ENCODE measurements at places on chromosomes 7 and 10.

DNA sequence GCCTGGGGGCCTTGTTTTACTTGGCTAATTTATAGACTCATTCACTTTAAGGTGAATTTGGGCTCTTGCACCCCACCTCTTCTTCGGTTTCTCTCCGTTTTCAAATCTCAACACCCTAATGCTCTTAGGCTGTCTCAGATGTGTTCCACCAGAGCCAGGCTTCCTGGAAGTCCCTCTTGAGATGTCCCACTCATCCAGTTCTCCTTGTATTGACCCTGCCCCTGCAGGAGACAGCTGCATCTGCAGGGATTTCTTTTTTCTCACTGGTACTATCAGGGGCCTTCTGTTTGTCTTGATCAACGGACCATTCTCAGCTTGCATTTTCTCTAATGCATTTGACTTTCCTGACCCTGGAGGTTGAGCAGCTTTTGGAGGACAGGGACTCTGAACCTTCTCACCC, 279.5 kb downstream of the GALNT17 start:
- no peak for DNase-seq

DNA sequence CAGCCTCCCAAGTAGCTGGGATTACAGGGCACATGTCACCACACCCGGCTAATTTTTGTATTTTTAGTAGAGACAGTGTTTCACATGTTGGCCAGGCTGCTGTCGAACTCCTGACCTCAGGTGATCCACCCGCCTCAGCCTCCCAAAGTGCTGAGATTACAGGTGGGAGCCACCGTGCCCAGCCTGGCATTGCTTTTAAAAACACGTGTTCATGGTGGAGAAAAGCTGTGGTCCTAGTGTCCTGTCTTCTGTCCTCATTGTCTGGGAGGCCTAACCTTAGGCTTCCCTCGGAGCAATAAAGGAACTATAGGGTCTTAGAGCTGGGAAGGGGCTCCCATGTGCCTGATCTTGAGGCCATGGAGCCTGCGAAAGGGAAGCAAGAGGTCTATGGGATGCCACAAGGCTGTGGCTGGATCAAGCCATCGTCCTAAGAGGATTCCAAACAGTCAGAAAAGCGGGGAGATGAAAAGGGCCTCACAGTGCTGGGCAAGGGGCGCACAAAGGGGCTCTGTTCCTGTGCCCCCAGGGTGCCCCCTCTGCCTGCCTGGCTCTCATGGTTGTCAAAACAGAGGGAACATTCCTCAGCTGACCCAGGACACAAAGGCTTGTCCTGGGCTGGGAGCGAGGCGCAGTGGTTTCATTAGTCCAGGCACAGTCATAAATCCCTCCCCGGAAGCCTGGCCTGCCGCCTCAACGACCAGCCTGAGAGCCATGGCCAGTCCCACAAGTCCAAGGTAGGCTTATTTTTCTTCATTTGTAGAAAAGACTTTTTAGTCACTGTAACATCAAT, 106.6 kb upstream of the TNS3 start:
- no peak for DNase-seq

GRCh38 chr7:66265566-66265965, 60.4 kb downstream of the TPST1 start:
- peak; percentile 47 for DNase-seq

GRCh38 chr7:25707768-25708620, 444.0 kb upstream of the NFE2L3 start:
- DNase-seq, result no peak

GRCh38 chr7:2405201-2405600, 1.8 kb downstream of the CHST12 start:
- DNase-seq, result no peak

DNA sequence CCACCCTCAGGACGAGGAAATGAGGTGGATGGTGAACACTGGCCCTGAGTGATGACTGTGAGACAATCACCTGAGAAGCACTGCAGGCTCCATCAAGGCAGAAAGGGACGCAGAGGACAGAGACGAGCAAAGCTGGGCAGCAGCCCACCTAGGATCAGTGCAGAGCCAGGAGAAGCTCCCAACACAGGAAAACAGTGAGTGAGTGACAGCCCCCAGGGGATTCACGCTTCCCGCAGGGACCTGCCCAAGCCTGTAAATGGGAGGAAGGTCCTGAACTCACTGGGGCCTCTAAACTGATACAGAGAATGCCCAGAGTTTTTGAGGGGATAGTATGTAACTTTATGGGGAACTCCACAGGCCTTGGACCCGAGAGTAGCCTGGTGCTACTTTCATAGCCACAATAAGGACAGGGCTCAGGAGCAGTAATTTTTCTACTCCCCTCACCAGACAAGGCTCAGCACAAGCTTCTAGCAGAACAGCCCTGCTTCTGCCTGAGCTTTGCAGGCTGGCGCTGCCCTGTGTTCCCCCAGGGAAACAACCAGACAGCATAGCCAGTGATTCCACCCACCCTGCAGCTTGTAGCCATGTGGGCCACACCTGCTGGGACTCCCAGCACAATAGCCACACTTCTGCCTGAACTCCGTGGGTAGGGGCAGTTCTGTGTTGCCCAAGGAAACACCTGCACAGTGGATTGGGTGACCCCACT, 708.4 kb downstream of the POM121L12 start:
- DNase-seq, result no peak

DNA sequence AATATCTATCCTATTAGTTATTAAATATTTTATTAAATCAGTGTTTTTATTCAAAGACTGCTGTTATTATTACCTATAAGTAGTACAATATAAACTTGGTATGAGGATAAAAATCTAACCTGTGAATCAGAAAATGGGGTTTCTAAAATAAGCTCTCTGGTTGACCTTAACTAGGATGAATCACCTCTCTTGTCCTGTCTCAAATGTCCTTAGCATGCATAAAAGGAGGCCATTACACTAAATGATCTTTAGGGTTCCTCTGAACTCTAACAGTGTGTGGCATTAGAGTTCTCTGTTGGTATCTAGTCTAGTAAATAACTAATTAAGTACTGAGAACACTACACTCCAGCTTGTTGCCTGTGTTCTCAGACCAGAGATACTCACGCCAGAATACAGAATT, 143.1 kb upstream of the LRRTM3 start:
- DNase-seq, result no peak

- DNase-seq, result no peak
Measured at GRCh38 chr7:101940830-101941229, 123.4 kb downstream of the CUX1 start.

- peak; percentile 70 for DNase-seq
Measured at GRCh38 chr7:13778967-13779366, 210.5 kb downstream of the ETV1 start.

DNA sequence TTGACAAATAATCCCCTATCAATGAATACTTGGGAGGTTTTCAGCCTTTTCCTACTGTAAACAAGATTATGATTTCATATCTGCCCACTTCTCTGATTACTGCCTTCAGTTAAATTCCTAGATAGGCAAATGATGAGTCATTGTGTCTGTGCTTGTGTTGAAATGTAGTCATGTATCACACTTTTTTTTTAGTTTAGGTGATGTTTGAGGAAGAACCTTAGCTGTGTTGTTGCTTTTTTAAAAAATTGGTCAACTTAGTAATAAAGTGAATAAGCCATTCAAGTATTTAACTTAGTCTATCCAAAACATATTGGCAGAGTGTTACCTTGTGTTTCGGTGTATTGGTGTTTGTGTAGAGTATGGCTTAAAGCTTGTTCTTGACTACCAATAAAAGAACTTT, 60.0 kb downstream of the WAC start:
- peak; percentile 62 for DNase-seq

GRCh38 chr7:149707448-149707886, 65.9 kb downstream of the ZNF467 start:
- no peak for DNase-seq

DNA sequence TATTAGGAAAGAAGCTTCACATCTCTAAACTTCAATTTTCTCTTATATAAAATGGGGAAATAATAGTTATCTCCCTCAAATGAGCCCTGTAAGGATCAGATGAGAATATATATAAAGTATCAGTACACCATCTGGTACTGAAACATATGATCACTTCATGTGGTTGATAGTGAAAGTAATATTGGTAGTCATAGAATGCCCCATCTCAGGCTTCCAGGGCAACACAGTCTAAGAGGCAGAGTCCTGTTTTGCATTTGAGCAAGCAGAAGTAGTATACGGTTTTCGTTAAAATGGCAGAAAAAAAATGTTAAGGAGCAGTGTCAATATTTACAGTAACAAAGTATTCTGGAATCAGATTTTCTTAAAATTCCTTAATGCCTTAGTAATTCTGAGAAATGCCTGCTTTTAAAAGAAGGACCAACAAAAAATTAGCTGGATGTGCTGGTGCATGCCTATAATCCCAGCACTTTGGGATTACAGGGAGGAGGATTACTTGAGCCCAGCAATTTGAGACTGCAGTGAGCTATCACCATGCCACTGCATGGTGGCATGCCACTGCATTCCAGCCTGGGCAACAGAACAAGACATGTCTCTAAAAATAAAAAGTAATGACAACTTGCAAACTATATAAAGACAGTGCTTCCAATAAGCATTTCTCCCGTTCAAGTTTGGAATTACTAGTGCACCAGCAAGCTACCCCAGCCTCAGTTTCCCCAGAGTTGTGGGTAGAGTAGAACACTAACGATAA, 19.8 kb downstream of the KBTBD2 start:
- no peak for DNase-seq

GRCh38 chr7:26624839-26625238, 239.6 kb downstream of the SKAP2 start:
- DNase-seq, result no peak

DNA sequence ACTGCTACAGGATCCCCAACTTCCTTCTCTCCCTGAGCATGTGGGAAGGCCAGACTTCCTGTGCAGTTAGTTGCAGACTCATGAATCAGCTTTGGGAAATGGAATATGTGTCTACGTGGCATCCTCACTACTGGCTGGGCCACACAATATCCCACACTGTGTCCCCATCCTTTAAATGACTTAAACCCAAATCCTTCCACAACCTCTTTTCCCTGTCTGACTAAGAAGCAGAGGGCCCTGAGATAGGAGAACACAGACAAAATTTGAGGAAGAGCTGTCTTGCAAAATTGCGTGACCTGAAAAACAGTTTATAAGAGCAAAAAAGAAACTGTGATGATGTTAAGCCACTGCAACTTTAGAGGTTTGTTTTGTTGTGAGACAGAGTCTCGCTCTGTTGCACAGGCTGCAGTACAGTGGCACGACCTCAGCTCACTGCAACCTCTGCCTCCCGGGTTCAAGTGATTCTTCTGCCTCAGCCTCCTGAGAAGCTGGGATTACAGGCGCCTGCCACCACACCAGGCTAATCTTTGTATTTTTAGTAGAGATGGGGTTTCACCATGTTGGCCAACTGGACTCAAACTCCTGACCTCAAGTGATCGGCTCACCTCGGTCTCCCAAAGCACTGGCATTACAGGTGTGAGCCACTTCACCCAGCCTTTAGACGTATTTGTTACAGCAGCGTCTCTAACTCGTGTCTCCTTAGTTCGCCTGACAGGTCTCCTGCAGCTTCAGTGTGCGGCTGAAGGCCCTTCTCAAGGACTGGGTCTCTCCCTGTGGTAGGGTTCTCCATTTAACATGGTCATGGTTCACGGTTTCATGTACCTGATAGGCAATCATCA, 46.9 kb upstream of the SFMBT2 start:
- DNase-seq, result no peak

- DNase-seq, result peak; percentile 48
Measured at GRCh38 chr7:131238347-131238931, 89.2 kb upstream of the MKLN1 start.

DNA sequence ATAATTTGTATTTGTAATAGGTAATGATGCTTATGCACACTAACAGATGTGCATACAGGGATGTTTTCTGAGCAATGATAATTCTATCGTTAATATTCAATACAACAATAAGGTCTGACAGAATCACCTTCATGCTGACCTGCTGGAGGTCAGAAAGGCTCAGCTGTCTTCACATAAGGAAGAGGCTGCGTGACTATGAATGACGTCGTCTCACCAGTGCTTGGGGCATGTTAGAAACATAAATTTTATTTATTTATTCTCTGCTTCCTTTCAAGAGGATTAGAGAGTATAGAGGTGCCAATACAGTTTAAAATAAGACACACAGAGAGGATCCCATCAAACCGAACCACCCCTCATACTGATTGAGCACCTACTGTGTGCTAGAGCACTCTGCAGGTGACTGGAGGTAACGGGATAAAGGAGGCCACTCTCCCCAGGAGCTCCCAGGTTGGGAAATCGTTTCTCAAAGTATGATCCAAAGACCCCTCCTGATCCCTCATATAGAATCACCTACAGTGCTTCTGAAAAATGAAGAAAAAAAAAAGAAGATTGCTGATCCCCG, 265.6 kb upstream of the NPVF start:
- no peak for DNase-seq

DNA sequence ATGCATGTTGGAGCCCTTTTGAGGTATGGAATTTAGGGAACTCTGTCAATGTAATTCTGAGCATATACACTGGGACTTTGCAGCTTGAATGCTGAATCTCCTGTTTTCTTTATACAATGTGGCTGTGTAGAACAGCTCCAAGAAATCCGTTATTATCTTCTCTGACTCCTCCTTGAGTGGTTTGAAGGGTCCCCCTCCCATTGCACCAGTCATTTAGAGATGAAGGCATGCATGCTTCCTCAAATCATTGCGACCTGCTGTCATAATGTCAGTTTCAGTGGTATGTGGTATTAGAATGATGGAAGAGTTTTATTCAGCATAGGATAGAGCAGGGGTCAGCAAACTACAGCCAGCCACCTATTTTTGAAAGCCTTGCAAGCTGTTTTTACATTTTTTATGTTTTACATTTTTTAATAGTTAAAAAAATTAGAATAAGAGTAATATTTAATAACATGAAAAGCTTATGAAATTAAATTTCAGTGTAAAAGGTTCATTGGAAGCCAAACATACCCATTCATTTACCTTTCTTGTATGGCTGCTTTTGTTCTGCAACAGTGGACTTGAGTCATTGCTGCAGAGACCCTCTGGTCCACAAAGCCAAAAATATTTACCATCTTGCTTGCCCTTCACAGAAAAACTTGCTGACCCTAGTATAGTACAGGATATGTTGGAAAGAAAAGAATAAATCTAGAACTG, 8.1 kb downstream of the STK17A start:
- DNase-seq, result no peak

DNA sequence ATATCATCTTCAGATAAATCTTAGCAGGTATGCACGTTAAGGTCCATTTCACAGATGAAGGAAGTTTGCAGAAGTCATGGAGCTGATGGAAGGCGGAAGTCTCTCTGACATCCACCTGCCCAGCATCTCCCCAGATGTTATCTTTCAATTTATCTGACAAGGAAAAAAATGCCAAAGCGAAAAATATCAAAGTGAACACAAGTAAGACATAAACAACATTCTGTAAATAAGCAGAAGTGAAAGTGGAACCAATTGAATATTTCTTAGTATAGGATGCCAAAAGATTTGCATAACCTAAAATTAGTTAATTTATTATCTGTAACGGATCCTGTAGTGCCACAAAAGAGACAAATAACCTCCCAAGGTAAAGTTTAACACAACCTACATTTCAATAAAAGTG, 73.6 kb upstream of the NEBL start:
- DNase-seq, result no peak

- no peak for DNase-seq
Measured at GRCh38 chr10:60496181-60496580, 106.5 kb upstream of the ANK3 start.

GRCh38 chr7:98394377-98394836, 6.5 kb downstream of the BAIAP2L1 start:
- DNase-seq, result peak; percentile 61

GRCh38 chr7:54813398-54813797, 54.4 kb upstream of the SEC61G start:
- peak; percentile 4 for DNase-seq

GRCh38 chr7:81944058-81944457, 174.2 kb upstream of the HGF start:
- DNase-seq, result no peak

Data from MCF 10A (cell line).